ENCODE measurements at places on chromosomes 11 and 22. TPM values are rescaled to one million over a fixed set of nuclear protein-coding genes. Genes with fewer than 3 reads are reported as not detected.

The PATE4 gene
- not detected for total RNA-seq

The MS4A10 gene
- not detected for total RNA-seq

The TREH gene
- total RNA-seq: not detected

The ZP1 gene
- total RNA-seq: not detected

The KRTAP5-1 gene
- not detected for total RNA-seq

The LRRC75B gene
- 2.2 TPM for total RNA-seq

The TIGD3 gene
- total RNA-seq: not detected

The FREY1 gene
- 0.44 TPM for total RNA-seq

The POTEH gene
- not detected for total RNA-seq

The KCNK4 gene
- not detected for total RNA-seq

Data from aortic smooth muscle cell (primary cell).